NCI-H1694 treated with DMSO at 0.1 percent for 48 hours (cell line): ENCODE measurements at places on chromosomes 7 and 10.
A peak's percentile ranks its signal among the peaks of the same experiment; 100 is the strongest.

- no peak for DNase-seq
These were observed 105.4 kb downstream of the EPDR1 start for GRCh38 chr7:38025815-38026214.

DNA sequence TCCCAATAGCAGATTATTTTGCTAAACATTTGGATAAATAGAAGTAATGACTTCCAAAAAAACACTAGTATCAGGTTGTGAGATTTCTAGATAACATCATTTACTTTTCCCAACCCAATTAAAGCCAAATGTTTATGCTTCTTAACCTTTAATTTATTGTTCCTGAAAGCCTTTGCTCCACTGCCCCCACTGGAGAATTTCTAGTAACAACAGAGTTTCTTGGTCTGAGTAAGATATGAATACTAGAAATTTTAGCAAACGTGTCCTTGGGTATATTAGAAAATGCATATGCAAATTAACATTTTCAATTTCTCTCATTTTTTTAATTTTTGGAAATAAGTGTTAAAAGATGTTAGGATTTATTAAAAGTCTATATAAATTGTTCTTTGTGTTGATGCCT lies 958.0 kb upstream of the PHF14 start:
- no peak for DNase-seq

DNA sequence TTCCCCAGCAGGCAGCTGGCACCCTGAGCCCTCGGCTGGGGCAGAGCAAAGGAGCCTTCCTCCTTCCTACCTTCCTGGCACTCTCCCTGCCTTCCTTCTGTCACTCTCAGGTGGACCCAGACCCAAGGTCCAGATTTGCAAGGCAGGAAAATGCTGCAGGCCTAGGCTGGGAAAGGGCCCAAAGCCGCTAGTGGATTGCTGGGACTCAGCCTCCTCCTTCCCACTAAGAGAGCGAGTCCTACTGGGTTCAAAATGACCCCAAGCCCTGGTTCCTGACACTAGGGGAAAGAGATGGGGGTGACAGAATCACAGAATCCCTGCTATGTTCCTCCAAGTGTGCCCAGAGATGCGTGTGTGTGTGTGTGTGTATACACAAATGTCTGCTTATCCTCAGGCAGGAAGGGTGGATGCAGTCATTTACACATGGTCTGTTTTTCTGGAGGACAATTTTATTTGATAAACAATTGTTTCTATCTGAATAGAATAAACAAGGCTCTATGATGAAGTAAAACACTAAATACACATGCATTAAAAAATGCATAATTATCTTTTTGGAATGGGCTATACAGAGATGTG lies 1.3 kb upstream of the PLAU start:
- no peak for DNase-seq

DNA sequence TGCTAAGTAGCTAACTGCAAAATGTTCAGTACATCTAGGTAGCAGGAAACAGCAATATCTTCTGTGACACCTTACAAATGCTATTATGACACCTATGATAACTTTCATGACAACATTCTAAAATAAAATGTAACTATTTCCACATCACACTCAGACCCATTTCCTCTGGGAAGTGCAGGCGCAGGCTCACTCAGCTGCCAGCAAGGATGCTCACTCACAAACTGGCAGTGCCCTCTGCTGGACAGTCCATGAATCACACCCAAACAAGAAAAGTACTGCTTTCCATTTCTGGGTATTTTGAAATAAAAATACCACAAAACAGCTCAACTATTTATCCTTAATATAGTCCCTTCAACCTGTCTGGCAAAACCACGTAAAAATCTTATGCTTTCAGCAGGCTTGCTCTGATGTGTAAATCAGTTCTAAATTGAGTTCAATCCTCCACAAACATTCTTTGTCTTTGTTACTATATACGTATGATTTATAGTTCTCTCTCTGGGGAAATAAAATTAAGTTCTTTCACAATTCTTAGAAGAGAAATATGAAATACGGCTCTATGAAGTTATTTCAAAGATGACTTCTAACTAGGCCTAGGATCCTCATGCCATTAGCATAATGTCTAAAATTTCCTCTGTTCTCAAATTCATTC lies 176.6 kb downstream of the PARD3 start:
- peak; percentile 61 for DNase-seq

DNA sequence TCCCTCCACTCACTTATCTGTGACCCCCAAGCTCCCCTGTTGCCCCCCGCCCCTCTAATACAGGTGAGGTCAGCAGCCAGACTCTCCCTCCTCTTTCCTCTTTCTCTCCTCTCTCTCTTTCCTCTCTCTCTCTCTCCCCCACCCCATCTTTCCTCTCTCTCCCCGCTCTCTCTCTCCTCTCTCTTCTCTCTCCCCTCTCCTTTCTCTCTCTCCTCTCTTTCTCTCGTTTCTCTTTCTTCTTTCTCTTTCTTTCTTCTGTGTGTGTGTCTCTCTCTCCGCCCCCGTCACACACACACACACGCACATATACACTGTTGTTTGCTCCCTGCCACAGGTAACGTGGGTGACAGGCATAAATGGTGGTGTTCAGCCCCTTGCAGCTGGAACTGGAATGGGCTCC lies 37.2 kb upstream of the PSMG3 start:
- no peak for DNase-seq

DNA sequence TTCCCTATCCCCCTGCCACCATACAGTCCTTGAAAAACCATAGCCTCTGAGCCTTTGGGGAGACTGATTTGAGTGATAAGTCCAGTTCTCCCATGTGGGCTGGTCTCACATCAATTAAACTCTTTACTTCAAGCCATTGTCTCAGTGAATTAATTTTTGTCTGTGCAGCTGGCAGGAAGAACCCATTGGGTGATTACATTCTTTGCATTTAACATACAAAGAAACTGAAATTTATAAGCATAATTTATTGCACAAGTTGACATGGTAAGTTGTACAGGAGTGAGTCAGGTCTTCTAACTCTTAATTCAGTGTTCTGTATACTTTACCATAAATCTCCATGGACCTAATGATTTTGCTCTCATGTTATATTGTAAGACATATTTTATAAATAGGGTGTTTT lies 1613.0 kb upstream of the LRRTM3 start:
- no peak for DNase-seq

GRCh38 chr7:45570797-45571196 lies 3.4 kb upstream of the ADCY1 start:
- DNase-seq: no peak

GRCh38 chr7:41786404-41786803 lies 83.5 kb upstream of the INHBA start:
- no peak for DNase-seq

DNA sequence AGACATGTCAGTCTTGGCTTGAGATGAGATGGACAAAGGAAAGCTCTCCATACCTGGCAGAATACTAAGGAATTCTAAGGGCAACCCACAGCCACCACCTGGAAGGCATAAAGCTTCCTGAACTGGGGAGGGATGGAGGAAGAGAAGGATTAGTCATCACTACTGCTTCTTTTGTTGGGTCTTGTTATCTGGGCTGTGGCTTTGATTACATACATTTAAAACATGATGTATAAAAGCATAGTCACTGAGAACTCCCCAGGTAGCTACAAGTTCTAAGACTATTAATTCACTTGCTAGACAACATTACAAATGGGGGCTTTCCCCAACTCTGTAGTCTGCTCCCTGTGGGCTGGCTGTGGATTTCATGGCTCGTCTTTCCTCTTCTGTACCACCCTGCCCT lies 58.2 kb downstream of the RBM33 start:
- no peak for DNase-seq

DNA sequence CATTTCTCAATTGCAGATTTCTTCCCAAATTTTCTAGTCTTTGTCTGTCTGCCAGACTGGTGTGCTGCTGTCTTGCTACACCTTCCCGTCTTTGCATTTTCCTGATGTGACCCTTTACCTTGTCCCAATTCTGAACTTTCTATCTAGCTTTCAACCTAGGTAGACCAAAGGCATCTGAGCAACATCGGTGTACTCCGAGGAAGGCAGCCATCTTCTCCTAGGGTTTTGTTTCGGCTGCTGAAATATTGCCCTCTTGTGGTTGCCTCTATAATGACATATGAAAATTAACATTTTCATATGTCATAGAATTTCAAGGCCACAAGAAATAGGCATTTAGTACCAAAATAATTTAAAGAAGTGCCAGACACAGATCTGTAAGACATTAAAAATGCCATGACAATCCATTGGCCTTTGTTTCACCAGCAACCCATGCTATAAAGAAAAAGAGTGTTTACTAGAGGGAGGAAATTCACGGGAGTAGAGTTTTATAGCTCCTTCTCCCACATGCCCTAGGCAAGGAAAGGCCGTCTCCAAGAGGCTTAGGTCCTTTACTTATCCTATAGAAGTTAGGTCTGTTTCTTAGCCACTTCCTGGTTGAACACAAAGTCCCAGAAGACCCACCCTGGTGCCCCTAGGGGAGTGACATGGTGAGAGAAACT lies 23.4 kb downstream of the OR9A2 start:
- DNase-seq: peak; percentile 35

GRCh38 chr10:18822156-18822555 lies 162.9 kb downstream of the ARL5B start:
- DNase-seq: no peak

GRCh38 chr7:41809529-41809939 lies 106.6 kb upstream of the INHBA start:
- no peak for DNase-seq

- DNase-seq: no peak
These were observed 38.0 kb upstream of the TARP start for GRCh38 chr7:38311329-38311937.
